ENCODE measurements at places on chromosomes 6 and 20.

- peak; percentile 65 for DNase-seq
These were observed 92.5 kb downstream of the TCP11 start for GRCh38 chr6:35048631-35049083.

DNA sequence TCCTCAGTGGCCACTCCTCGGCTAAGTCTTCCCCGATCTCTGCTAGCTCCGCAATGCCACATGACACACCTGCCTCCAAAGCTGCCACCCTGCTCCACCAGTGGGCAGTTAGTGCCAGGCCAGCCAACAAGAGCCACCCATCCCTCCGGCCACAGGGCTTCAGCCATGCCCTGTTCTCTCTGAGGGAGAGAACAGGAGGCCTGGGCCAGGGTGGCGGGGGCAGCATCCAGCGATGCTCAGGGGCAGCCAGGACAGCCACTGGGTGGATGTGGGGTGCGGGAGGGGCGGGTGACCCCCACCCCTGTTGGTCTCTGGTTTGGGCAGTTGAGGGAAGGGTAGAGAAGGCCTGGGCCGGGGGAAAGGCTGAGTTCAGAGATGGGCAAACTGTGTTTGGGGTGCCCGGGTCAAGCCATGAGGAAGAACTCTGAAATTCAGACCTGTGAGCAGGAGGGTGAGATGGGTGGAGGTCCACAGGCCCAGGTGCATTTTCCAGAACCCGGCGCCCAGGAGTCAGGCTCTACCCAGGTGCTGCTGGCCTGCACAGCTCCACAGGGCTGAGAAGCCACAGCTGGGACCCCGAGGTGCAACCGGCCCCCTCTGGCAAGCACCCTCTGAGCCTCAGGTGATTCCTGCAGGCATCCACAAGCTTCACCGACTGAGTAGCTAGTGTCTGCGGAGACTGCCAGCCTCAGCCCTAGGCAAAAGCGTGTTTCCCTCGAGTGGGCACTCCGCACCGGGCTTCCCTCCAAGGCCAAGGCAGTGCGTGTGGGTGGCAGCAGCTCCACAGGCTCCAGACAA is 91.1 kb downstream of the SULF2 start:
- DNase-seq, result no peak

DNA sequence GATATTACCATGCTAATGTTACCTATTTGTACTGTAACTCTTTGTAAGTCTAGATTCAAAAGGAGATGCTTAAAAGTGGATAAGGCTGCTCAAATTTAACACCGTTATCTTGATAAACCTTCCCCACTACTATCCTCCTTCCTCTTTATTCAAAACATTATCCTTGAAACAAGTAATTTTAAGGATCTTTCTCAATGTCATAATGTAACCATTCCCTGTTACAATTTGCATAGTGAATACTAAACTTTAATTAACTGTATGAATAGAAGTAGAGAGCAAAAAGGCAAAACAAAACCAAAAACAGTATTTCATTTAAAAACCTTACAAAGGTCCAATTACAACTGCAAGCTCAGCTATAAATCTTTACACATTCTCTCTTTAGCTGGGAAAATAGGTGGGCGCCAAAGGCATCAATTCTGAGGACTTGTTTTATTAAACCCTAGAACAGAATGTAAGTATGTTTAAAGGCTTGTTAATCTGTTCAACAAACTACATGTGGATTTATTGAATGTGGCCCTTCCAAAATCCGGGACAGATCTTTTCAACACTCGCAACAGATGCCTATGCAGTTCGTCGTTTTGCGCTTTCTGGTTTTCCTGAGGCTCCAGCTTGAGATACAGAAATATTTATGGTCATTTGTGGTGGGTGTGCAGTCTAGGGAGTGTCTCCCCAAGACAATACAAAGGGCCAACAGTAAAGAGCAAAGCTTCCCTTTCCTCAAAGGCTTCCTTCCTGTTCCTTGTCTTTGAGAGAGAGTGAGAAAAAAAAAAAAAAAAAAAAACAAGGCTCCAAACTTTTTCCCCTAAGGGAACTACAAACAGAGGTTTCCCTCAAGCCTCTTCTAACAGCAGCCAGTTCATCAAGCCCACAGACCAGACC is 15.1 kb downstream of the KIF13A start:
- no peak for DNase-seq

GRCh38 chr20:50786703-50787102 is 8.2 kb upstream of the BCAS4 start:
- no peak for DNase-seq

- DNase-seq, result no peak
These were observed 22.8 kb downstream of the RGS17 start for GRCh38 chr6:153108315-153108714.

GRCh38 chr20:57308451-57309271 is 20.9 kb upstream of the SPO11 start:
- DNase-seq, result no peak
